NCI-H1436 (cell line): ENCODE measurements at places on chromosomes 1 and 21.
A peak's percentile ranks its signal among the peaks of the same experiment; 100 is the strongest.

DNA sequence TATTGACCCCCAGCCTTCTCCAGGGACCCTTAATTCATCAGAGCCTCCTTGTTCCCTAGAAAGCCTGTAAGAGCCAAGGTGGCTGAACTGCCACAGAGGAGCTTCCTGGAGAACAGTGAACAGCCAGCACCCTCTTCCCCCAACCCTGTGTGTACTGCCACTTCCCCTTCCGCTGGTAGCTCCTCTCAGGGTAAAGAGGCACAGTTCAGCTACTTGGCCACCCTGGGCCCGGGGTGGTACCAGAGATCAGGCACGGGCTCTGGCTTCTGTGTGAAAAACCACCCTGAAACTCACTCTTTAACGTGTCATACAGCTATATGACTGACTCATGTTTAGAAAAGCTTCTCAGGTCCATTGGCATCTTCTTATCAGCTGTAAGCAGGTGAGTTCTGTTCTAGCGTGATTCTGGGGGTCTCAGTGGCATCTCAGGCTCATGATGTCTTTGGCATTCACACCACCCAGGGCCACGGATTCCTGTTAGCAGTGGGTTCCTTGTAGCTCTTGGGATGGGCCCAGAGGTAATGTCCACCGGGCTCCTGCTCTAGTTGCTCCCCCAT, 22.4 kb downstream of the ARMH1 start:
- no peak for DNase-seq

DNA sequence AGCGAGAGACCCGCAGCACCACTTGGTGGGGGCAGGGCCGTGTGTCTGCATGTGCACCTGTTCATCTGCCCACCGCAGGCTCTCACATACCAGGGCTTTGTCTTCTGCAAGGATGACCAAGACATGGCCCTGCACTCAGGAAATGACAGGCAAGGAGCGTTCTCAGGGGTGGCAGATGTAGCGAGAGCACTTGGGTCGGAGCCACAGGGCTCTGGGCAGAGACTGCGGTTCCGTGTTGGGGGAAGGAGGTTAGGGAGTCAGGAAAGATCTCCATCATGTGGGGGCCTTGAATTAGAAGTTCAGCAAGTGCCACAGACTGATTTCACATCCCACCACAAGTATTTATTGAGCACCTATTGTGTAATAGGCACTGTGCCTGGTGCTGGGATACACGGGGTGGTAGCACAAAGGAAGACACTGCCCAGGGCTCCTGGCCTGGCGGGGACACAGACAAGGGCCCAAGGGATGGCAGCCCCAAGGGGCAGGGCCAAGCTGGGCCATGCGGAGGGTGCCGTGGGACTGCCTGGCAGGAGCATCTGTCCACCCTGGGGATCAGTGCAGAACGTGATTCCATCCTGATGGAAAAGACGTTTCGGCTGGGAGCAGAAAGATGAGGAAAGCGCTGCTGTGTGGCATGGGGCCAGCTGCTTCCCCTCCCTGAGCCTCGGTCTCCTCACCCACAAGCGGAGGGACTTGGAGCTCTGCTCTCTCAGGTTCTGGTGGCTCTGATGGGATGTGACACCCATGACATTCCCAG, 11.4 kb upstream of the SPSB1 start:
- DNase-seq = no peak

DNA sequence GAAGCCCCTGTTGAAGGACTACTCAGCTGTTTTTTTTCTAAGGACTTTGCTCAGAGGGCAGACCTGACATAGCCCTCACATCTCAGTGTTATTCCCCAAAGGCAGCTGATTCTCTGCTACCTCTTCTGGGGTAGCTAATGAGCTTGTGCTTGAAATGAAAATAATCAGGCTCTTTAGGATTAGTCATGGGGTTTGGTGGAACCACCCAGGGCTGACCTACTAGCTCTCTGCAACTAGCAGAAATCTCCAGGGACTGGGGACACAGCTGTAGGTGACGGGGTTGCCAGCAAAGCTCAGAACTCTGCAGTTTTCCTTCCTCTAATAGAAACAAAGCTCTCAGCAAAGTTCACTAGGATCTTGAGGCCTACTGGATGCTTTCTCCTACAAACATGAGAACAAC, 106.4 kb upstream of the BCL9 start:
- peak; percentile 12 for DNase-seq

GRCh38 chr21:38367646-38368045, 110.9 kb downstream of the KCNJ15 start:
- no peak for DNase-seq

DNA sequence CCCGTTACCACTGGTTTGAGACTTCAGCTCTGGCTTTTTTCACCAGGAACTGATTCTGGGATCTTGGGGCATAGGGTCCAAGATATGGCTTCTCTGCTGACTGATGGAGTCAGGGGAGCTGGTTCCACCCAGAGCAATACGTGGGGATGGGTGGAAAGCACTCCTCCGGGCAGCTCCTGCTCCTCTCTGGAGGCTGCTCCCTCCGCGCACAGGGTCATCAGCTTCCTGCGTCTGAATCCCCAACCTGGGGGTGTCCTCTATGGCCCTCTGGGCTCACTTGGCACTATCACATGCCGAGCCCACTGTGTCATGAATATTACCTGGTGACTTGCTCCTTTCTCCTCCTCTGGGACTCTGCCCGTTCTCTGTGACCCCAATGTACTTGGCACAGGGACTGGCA, 405.4 kb upstream of the VAMP3 start:
- DNase-seq = no peak

DNA sequence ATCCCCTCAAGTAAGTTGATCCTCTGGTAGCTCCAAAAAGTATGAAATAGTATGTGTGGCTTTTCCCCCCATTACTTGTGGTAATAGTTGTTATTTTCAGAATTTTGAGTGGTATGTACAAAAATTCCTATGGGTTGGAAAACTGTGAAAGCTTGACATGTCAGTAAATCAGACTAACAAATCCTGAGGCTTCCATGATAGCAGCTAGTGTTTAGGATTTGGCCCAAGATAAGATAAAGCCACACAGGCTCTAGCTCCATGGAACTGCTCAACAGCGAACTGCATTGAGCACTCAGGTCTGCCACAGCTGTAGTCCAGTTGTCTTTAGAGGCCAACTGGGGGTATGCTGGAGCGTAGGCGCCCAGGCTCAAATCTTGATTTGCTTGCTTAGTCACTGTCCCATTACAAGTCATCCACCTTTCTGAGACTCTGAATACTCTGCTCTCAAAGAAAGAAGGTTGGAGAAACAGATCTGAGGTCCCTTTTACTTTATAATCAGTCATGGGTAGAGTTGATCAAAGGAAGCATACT, 28.7 kb downstream of the ATP1A1 start:
- DNase-seq = no peak

DNA sequence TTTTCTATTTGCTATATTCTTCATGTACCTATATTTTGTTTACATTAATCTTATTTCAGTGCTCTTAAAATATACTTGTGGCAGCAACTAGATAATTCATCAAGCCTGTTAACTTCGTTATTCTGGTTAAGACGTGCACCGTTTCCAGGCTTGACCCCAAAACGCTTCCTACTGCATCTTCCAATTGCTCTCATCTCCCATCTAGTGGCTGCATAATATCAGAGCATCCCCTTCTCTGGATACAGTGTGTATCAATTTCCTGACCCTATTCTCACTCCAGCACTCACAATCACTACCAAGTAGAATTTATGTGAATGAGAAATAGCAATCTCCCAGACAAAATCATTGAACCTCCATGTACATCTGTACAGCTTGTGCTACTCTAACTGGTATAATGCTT, 1280.3 kb upstream of the B3GALT2 start:
- no peak for DNase-seq
